ENCODE measurements at places on chromosomes 4 and X. TPM values are rescaled to one million over a fixed set of nuclear protein-coding genes. Genes with fewer than 3 reads are reported as not detected.

DNA sequence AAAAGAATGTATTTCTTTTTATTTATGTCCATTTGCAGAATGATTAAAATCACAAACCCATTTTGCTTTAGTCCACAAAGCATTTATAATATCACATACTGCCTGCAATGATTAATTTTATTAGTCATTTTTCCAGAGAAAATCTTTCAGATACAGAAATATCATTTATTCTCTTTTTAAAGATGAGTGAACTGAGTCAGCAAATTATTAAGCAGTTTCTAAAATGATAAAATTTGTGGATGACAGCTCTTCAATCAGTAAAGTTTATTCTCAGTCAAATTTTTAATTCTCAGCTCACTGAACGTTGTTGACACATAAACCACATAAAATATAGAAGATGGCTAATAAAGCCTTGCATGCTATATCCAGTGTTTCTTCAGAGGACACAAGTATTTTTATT is 485.5 kb downstream of the PRR32 start:
- H3K36me3 ChIP-seq = no peaks in the 10 kb centered on the region
- no peak overlapping the region for H3K4me3 ChIP-seq
- no peak overlapping the region for H3K27ac ChIP-seq
- no peaks in the 10 kb centered on the region for H3K27me3 ChIP-seq

DNA sequence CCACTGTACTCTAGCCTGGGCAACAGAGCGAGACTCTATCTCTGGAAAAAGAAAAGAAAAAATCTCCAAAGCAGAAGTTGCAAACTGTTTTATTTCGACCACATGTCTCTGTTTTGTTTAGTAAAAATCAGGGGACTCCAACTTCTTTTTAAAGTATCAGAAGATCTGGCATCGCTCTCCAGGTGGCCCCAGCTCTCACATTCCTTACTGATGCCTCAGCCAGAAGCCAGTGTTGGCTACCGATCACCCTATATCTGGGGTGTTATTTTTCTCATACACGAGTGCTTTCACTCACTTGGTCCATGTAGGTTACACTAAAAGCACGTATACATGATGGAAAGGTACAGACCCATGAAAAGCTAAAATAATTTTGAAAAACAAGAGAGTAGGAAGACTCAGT is 8.3 kb downstream of the MPP1 start:
- peak; percentile 20 for DNase-seq
- H3K4me3 ChIP-seq = no peak overlapping the region
- H3K4me1 ChIP-seq = peaks cover 44% of the 10 kb centered on the region
- no peaks in the 10 kb centered on the region for H3K27me3 ChIP-seq
- H3K27ac ChIP-seq = no peak overlapping the region

The ZCCHC12 gene
- total RNA-seq = not detected

GRCh38 chrX:45485719-45486118 is 285.0 kb upstream of the DIPK2B start:
- H3K27me3 ChIP-seq = no peaks in the 10 kb centered on the region
- H3K4me1 ChIP-seq = peaks cover 6% of the 10 kb centered on the region
- DNase-seq = no peak
- peaks cover 2% of the 10 kb centered on the region for H3K36me3 ChIP-seq
- H3K4me3 ChIP-seq = no peak overlapping the region
- H3K27ac ChIP-seq = no peak overlapping the region

The RAB28 gene
- 4.9 TPM for total RNA-seq

- H3K27me3 ChIP-seq = no peaks in the 10 kb centered on the region
- no peaks in the 10 kb centered on the region for H3K4me1 ChIP-seq
Measured at GRCh38 chr4:34953145-34953799, 1291.0 kb downstream of the ARAP2 start.

- H3K27ac ChIP-seq = no peak overlapping the region
- H3K27me3 ChIP-seq = no peaks in the 10 kb centered on the region
- DNase-seq = peak; percentile 84
- peak overlapping the region; percentile 68 for H3K4me3 ChIP-seq
- peaks cover 16% of the 10 kb centered on the region for H3K4me1 ChIP-seq
Measured at GRCh38 chrX:41441934-41442823, 5.0 kb upstream of the NYX start.

DNA sequence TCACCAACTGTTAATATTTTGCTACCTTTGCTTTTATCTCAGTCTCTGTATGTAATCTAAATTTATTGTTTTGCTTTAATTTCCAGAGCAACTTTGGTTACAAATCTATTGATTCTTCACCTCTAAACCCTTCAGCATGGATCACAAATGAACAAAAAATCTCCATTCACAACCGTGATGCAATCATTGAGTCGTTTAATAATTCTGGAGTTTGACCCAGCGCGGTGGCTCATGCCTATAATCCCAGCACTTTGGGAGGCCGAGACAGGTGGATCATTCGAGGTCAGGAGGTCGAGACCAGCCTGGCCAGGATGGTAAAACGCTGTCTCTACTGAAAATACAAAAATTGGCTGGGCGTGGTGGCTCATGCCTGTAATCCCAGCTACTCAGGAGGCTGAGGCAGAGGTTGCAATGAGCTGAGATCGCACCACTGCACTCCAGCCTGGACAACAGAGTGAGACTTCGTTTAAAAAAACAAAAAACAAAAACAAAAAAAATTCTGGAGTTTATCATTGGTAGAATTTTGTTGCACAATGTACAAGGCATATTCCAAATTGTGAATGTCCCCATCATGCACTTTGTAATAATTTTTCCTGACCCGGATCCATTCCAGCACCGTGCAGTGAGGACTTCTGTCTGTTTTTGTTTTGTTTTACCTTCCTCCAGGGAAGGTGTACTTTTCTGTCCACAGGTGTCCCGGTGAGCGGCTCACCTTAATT is 2.3 kb upstream of the IDUA start:
- DNase-seq = no peak
- peak overlapping the region; percentile 67 for H3K4me3 ChIP-seq
- H3K4me1 ChIP-seq = peaks cover 22% of the 10 kb centered on the region
- no peak overlapping the region for H3K27ac ChIP-seq

- peak overlapping the region; percentile 29 for H3K27ac ChIP-seq
- no peaks in the 10 kb centered on the region for H3K27me3 ChIP-seq
- no peaks in the 10 kb centered on the region for H3K36me3 ChIP-seq
Measured at GRCh38 chr4:40308528-40309122, 26.5 kb upstream of the CHRNA9 start.

The GAGE2A gene
- not detected for total RNA-seq

The COL4A6 gene
- total RNA-seq = 3.5 TPM

The HTRA3 gene
- 4.0 TPM for total RNA-seq

DNA sequence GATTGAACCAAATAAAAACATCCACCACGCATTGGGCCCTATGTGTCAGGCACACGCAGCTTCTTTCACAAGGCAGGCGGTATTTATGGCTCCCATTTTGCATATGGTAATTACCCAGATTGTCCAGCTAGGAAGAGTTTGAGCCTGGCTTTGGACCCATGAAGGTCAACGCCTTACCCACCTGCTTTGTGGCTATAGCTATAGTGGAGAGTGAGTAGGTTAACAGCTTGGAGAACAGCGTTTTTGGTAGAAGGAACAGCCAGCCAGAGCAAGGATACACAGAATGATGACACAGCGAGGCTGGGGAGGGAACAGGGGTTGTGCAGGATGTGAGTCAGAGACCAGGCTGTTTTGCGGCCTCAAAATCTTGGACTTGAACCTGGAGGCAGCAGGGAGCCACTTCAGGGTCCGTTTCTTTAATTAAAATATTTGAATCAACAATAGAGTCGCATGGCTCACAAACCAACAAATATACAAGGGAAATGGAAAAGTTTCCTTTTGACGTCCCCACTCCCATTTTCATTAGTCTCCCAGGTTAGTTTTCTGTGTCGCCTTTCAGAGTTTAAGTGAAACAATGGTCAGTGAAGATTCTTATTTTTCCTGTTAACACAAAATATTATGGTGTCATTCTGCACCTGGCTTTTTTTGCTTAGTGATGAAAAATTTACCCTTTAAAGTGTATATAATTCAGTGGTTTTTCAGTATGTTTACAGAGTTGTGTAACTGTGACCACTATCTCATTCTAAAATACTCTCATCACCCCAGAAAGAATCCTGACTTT is 118.2 kb upstream of the STX18 start:
- H3K36me3 ChIP-seq = no peaks in the 10 kb centered on the region
- peak; percentile 81 for DNase-seq
- peak overlapping the region; percentile 37 for H3K4me3 ChIP-seq
- H3K27ac ChIP-seq = peak overlapping the region; percentile 88
- H3K4me1 ChIP-seq = peaks cover 33% of the 10 kb centered on the region

DNA sequence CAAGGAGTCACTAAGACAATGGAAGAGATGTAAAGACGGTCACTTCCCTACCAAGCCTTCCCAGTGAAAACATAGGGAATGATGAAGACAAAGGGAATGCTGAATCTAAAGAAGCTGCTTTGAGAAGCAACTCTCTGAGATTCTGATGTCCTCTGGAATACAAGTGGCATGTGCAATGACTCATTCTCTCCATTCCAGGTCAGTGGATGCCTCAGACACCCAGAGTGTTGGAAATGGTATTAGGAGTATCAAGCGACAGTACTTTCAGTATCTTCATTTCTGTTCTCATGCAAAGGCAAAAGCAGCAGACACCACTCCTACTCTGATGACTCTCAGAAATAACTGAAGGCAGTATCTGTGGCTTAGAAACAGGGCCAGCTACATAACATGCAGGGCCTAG is 102.6 kb downstream of the FSTL5 start:
- no peak overlapping the region for H3K27ac ChIP-seq
- no peaks in the 10 kb centered on the region for H3K27me3 ChIP-seq
- no peak for DNase-seq
- H3K4me3 ChIP-seq = no peak overlapping the region

DNA sequence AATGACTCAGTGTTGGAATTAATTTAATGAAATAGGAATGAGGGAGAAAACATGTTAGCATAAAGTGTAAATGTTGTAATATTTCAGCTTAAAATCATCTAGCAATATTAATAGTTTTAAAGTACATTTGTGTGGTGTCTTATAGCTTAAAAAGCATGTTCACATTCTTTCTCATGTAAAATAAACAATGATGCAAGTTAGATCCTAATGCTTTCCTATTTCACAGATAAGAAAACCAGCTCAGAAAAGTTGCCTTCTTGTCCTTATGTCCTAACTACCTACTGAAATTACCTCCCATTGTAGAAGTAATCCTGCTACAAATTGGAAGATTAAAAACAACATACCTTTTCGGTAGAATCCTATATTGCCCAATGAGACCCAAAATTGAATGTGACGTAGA is 40.9 kb upstream of the PRDM8 start:
- H3K36me3 ChIP-seq = no peaks in the 10 kb centered on the region
- peaks cover 13% of the 10 kb centered on the region for H3K4me1 ChIP-seq
- H3K27ac ChIP-seq = no peak overlapping the region
- DNase-seq = no peak
- no peaks in the 10 kb centered on the region for H3K27me3 ChIP-seq
- no peak overlapping the region for H3K4me3 ChIP-seq

The SPANXA1 gene
- not detected for total RNA-seq

The FAM156A gene
- 21.1 TPM for total RNA-seq

The F11 gene
- total RNA-seq = not detected

DNA sequence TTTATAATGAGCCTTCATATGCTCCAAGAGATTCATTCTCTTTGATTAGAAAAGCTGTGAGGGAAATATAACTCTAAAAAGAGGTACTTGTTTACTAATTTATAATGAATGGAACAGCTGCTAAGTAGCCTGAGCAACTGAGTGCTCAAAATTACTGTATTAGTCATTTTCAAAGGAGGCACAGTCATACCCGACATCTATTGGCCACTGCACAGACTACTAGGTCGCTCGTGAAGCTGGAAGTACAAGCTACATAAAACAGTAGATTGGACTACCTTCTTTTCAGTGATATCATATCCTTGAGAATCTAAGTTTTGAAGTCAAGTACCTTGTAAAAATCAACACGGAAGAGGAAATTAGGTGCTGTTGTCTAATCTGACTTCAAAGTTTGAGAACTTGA is 52.0 kb upstream of the GLRB start:
- DNase-seq = no peak
- H3K4me1 ChIP-seq = no peaks in the 10 kb centered on the region
- H3K36me3 ChIP-seq = no peaks in the 10 kb centered on the region
- no peak overlapping the region for H3K4me3 ChIP-seq
- H3K27ac ChIP-seq = no peak overlapping the region
- H3K27me3 ChIP-seq = no peaks in the 10 kb centered on the region

DNA sequence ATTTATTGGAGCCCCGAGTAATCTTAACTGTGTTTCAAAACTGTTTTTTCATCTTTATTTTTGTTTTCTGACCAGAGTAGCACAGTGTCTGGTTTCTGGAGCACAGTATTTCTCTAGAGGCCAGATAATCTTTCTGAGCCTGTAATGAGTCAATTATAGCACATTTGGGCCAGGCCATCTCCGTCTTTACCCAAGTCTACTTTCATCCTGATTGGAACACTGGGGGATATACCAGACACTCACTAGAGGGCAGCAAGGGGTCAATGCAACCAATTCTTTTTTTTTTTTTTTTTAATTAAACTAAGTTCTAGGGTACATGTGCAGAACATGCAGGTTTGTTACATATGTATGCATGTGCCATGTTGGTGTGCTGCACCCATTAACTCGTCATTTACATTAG is 282.0 kb downstream of the ARHGAP24 start:
- H3K27ac ChIP-seq = no peak overlapping the region
- H3K27me3 ChIP-seq = no peaks in the 10 kb centered on the region
- H3K36me3 ChIP-seq = no peaks in the 10 kb centered on the region
- peaks cover 10% of the 10 kb centered on the region for H3K4me1 ChIP-seq

DNA sequence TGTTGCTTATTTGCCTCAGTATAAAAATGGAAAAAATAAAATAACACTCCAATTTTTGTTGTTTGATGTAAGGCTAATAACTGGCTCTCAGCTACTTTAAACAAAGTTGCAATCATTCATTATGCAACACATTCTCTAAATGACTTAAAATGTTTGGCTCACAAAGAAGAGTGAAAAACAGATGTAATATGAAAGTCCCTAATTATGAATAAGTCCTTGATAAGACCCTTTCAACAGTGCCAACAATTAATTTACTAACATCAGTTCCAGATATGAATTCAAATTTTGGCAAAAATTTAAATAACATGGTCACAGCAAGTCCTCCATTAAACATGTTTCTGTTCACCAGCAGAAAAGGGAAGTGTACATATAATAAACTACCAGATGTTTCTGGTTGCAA is 69.8 kb downstream of the PAPSS1 start:
- no peak for DNase-seq
- H3K27ac ChIP-seq = no peak overlapping the region
- no peaks in the 10 kb centered on the region for H3K4me1 ChIP-seq
- H3K4me3 ChIP-seq = no peak overlapping the region

The GLRA2 gene
- total RNA-seq = not detected

The PPM1K gene
- total RNA-seq = 3.0 TPM

The GPM6B gene
- total RNA-seq = 0.98 TPM

DNA sequence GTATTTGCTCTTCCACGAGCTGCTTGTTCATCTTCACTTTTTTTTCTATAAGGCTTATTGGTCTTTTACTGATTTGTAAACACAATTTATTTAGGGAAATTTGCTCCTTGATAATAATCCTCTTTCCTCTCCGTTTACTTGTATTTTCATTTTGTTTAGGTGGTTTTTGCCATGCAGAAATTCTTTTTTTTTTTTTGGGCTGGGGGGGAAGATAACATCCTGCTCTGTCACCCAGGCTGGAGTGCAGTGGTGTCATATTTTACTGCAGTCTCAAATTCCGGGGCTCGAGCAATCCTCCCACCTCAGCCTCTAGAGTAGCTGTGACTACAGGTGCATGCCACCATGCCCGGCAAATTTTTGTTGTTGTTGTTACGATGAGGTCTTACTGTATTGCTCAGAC is 31.6 kb upstream of the BRS3 start:
- H3K27ac ChIP-seq = no peak overlapping the region
- H3K4me1 ChIP-seq = peaks cover 27% of the 10 kb centered on the region
- H3K4me3 ChIP-seq = no peak overlapping the region
- H3K27me3 ChIP-seq = no peaks in the 10 kb centered on the region

The RBM46 gene
- not detected for total RNA-seq

The DCAF8L2 gene
- not detected for total RNA-seq

Data from PC-3 (cell line).